Muscle of leg (tissue), 16 donors: ENCODE measurements at places on chromosomes 7 and 10. TPM values are rescaled to one million over a fixed set of nuclear protein-coding genes. Genes with fewer than 3 reads are reported as not detected.

GDF10 gene
- total RNA-seq: 0.98 TPM

AFAP1L2 gene
- total RNA-seq: 20.7 TPM

OR2A5 gene
- not detected for total RNA-seq

ANK3 gene
- total RNA-seq: 69.6 TPM

MYL10 gene
- 14.8 TPM for total RNA-seq

GRCh38 chr7:22811746-22812280, 10.8 kb downstream of the TOMM7 start:
- H3K4me1 ChIP-seq: no peaks in the 10 kb centered on the region
- H3K27ac ChIP-seq: no peak overlapping the region
- H3K4me3 ChIP-seq: no peak overlapping the region

GRCh38 chr7:129421717-129422250, 12.4 kb upstream of the STRIP2 start:
- no peak overlapping the region for H3K4me3 ChIP-seq
- H3K4me1 ChIP-seq: no peaks in the 10 kb centered on the region
- DNase-seq: no peak
- no peak overlapping the region for H3K27ac ChIP-seq
- H3K27me3 ChIP-seq: no peaks in the 10 kb centered on the region
- H3K36me3 ChIP-seq: peaks cover 3% of the 10 kb centered on the region

DNA sequence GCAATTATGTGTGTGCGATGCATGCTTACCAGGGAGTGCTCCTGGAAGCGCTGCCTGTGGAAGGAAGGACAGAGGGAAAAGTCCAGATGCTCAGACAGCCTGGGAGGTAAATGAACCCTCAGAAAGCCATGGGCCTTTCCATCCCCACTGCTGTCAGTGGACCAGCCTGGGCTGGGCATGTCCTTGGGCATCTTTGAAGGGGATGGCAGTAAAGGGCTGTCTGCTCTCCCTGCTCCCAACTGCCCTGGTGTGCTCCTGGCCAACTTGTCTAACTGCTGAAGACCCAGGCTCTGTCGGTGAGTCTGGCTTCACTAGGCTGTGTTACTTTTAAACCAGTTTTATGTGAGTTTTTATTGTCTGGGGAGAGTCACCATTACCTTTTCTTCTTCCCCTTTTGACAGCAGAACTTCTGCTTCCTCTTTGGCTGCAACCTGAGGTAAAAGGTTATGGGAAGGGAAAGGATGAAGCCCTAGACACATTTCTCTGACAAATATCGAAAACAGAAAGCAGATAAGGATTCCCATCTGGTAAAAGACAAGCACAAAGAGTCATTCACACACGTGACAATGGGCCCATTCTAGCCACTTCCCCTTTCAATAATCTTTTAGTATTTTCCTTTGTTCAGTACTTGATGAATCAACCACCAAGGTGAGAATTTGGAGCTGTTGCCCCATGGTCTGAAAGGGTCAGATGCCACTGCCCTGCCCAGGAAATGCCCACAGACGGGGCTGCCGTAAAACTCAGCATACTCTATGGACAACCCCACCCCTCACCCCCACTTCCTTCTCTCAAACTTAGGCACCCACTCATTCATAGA, 27.6 kb upstream of the PIK3AP1 start:
- no peaks in the 10 kb centered on the region for H3K4me1 ChIP-seq
- H3K27me3 ChIP-seq: no peaks in the 10 kb centered on the region
- no peak overlapping the region for H3K27ac ChIP-seq
